Jurkat, Clone E6-1 (cell line): ENCODE measurements at places on chromosomes 11 and 22.

- no peak for DNase-seq
These were observed 98.6 kb downstream of the MUC15 start for GRCh38 chr11:26473216-26474194.

DNA sequence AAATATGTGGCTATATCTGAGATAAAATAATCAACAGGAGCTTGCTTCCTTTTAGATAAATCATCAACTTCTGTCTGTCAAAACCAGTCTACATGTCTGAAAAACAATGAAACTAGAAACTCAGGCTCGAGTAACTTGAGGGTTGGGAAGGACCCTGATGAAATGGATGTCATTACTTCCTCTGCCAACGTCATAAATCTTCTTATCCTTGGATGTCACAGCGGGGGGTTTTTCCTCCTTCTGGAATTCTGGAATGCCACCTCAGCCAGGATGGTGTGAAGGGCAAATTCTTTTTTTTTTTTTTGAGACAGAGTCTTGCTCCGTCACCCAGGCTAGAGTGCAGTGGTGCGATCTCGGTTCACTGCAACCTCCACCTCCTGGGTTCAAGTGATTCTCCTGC lies 13.4 kb downstream of the LGR4 start:
- no peak for DNase-seq

GRCh38 chr11:8067929-8068575 lies 13.0 kb upstream of the TUB start:
- no peak for DNase-seq

DNA sequence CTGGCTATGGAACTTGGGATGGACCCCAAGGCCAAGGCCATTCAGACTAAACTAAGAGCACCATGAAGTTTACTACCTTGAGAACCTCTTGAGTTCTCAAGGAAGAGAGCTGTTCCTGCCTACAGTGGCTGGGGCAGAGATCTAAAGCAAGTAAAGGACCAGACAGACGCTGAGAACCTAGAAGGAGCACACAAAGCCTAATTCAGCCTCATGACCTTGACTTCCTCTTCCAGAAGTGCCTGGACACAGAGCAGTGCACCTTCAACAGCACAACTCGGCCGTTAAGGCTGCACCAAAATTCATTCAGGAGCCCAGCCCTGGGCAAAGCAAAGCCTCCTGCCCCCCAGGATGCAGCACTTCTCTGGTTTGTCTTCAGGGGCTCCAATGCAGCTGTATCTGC lies 82.9 kb upstream of the AKIP1 start:
- no peak for DNase-seq

GRCh38 chr22:28346308-28346707 lies 333.3 kb downstream of the TTC28 start:
- DNase-seq = no peak

- peak; percentile 49 for DNase-seq
These were observed 31.8 kb downstream of the BID start for GRCh38 chr22:17742527-17742902.

DNA sequence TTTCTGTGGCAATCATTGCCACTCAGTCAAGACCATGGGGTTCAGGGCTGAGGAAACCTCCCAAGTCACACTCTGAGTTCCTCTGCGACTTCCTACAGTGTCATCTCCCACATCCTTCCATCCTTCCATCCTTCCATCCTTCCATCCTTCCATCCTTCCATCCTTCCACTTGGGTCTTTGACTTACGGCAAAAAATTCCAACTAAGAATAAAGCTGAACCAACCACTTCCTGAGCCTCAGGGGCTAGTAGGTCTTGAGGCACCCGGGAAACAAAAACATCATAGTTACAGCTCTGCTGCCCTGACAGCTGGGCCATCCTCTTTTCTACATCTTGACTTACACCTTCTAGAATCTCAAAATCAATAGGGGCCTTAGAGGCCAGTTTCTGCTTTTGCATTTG lies 32.1 kb downstream of the EHF start:
- no peak for DNase-seq

- no peak for DNase-seq
These were observed 615.7 kb downstream of the INSC start for GRCh38 chr11:15730263-15730994.

GRCh38 chr11:9847636-9848035 lies 183.8 kb downstream of the SWAP70 start:
- no peak for DNase-seq

DNA sequence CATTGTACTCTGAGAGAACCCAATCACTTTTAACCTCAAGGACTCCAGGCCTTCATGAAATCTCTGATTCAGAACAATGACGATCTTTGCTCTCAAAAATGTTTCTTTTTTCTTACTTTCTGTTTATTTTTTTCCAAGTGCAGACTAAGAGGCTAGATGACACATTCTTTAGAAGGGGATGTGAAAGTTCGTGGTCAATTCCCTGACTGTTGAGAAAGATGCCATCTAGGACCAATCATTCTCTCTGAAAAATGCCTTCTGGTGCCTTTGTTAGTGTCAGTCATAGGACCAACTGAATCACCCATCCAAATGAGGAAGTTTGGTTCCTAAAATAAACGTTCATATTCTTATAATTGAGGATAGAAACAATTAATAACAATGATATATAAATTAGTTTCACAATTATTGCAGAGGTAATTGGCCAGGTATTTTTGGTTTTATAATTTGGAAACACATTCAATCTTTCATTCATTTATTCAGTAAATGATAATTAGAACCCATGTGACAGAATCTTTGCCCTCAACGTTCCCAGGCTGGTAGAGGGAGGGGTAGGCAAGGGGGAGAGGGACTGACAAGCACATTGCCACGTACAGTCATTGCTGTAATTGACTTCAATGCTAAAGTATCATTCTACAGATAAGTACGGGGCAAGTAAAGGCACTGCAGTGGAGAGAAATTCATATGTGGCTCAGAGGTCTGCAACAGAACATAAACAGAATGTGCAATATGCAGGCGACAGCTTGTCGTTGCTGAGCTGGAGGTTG lies 333.4 kb upstream of the MPPED2 start:
- no peak for DNase-seq

DNA sequence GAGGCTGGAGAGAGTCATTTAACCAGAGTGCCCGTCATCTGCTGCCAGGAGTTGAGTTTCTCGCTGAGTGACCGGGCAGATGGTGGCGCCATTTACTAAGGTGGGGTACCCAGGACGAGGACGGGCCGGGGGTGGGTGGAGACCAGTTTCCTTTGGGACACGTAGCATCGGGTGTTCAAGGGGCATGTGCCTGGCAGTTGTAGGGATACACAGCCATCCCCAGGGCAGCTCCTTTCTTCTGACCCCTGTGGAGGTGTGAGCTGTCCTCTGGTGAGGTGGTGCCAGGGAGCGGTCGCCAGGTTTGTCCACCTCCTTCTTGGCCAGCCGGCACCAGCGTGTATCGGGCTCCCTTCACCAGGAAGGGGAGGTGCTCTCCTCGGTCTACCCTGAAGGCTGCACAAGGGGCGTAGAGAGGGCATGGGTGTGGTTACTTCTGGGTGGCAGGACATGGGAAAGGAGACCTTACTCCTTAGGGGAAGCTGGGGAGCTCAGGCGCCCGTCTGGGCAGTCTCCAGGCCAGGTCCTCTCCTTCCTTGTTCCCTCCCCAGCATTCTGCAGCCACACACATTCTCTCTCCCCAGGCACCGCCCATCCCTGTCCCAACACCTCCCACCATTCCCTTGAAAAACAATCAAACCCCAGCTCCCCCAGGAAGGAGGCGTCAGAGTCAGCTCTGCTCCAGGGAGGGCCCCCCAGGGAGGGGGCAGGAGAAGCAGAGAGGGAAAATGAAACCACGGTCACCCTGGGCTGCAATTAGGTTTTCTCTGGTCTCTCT lies 10.3 kb upstream of the MB start:
- DNase-seq = no peak

DNA sequence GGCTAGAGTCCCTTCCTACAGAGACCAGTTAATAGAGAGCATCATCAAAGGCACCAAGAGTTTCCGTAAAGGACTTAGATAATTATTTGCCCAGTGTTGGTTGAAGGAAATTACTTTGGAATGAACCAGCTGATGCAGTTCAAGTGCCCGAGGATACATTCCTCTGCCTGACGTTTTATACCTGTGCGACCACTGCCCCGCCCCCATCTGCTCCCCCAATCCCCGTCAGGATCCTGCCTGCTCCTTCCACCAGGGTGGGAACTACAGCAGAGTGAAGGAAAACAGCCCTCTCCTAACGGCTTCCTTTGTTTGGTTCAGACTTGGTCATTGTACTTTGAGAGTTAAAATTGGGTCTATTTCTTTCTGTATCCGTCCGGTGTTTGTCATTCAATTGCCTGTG lies 761.5 kb downstream of the NTM start:
- DNase-seq = no peak

- no peak for DNase-seq
These were observed 62.7 kb upstream of the KIRREL3 start for GRCh38 chr11:127063241-127063640.

GRCh38 chr11:64095949-64096348 lies 60.2 kb downstream of the FLRT1 start:
- DNase-seq = no peak

GRCh38 chr22:34416022-34416860 lies 496.0 kb upstream of the LARGE1 start:
- no peak for DNase-seq

DNA sequence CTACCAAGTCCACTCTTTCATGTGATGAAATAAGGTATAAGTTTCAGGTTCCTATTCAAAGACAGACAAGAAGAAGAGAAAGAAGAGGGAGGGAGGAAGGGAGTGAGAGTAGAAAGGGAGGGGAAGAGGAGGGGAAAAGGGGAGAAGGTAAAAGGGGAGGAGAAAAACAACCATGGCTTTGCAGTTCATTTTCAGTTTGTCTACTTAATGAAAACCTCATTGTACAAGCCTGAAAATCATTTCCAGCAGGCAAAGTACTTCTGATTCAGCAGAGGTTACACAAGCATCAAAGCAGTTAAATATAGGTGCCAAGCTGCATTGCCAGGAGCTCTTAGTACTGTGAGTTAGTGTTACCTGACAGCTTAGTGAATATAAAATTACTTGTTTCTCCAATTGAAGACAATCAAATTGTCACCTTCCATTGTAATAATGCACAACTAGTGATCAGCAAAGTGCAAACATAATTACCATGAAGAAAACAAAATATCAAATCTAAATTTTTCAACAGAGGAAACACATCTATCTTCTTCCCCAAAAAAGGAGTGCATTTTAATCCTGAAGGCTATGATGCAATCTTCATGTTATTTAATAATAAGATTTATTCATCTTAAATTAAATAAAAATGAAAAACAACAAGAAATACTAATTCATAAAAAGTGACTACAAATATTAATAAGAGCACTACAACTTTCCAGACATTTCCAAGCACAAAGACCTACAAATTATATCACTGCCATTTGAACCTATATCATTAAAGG lies 8.2 kb downstream of the SOX6 start:
- no peak for DNase-seq
